Fibroblast of skin of left biceps (primary cell): ENCODE measurements at places on chromosomes 6 and 20.

- DNase-seq, result no peak
These were observed 22.8 kb downstream of the SLC17A9 start for GRCh38 chr20:62975251-62975760.

DNA sequence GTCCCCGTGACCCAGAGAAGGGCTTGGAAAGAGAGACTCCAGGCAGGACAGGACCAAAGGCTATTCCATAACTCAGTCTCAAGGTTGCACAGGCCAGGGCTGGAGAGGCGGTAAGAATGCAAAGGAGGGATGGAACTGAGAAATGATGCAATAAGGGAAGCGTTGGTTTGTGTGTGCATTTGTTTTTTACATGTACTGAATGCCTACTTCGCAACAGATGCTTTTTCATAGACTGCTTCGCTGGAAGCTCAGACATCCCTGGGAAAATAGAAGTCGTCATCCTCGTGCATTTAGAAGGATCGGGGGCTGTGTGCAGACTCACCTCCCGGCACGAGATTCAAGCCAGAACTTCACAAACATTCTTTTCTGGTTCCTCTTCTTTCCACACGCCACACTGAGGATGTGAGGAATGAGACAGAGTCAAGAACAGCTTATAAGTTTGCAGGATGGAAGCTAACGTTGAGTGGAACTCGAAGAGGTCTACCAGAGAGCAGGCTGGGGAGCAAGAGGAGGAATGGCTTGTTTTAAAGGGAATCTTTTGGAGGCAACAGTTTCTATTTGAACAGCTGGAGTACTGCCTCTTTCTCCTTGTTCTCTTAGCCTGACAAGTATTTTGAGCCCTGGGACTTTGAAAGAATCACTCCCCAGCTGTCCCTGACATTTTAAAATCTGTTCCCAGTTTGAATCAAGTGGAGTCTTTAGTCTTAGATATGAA lies 19.3 kb upstream of the LY86 start:
- no peak for DNase-seq

DNA sequence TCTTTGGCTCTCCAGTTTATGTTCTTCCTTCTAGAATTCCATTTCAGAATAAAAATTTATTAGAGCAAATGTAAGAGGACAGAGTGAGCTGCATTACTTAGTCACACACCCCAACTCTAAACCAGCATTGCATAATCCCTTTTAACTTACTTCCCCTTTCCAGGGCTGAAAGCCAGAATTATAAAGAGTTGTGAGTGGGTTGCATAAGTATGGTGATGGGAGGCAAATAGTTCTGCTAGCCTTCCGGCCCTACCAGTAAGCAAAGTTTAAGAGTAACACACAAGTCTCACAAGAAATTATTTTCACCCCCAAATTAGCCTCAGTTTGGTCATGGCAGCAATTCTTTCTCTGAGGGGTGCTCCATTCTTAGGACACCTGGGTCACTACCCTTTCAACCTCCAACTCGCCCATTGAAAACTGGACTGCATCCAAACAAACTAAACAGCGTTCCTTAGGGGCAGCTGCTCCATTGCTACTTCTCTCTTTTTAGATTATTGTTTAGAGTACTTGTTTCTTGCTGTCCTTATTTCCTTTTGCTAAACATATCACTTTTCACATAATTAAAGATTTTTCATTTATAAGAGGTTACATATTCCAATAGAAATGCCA lies 1.6 kb downstream of the KIAA0408 start:
- peak; percentile 70 for DNase-seq

DNA sequence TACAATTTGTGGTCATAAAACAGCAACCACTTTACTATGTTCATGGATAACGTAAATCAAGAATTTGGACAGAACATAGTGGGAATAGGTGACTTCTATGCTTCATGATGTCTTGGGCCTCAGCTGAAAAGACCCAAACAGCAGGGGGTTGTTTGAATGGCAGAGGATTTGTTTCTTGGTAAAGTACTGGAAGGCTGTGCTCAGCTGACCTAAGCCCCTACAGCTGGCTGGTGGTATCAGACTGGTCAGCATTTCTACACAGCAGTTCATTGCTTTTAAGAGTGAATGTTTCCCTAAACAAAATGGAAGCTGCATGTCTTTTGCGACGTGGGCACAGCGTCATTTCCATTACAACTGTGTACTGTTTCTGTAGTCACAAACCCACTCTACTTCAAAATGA lies 148.5 kb upstream of the DEFB112 start:
- no peak for DNase-seq

DNA sequence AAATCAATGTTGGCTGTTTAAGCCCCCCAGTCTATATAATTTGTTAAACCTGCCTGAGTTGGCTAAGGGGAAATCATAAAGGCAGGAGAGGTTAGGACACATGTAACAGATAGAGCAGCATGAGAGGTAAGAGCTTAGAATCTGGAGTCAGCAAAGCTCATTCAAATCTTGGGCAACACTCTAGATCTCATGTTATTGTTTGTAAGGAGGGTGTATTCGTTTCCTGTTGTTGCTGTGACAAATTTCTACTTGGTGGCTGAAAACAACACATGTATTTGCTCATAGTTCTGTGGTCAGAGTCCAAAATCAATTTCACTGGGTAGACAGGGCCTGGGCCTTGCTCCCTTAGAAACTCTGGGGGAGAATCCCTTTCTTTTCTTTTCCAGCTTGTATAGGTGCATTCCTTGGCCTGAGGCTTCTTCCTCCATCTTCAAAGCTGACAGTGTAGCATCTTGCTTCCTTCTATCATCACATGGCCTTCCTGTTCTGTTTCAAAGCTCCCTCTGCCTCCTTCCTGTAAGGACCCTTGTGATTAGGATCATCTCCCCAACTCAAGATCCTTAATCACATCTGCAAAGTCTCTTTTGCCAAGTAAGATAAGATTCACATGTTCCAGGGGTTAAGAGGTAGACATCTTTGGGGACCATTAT lies 4.4 kb downstream of the LY86 start:
- no peak for DNase-seq

- no peak for DNase-seq
These were observed 4.0 kb upstream of the FOXS1 start for GRCh38 chr20:31849306-31849930.

DNA sequence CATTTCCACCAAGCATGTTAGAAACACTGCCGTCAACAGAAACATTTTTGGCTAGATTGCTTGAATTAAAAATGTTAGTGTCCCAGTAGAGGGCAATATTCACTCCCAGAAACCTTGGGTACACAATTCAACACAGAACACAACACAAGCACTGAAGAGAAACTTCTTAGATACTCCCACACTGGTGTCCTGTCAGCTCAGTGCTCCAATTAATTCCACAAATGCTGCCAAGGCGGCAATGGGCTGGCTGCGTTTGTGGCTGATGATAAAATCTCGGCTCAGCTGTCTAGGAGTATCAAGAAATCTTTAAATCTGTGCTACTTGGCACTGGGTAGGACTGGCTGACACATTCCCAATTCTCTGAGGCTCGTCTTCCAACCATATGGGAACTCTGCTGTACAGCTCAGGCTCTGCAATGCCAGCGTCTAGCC lies 39.3 kb downstream of the BEND3 start:
- DNase-seq, result no peak

DNA sequence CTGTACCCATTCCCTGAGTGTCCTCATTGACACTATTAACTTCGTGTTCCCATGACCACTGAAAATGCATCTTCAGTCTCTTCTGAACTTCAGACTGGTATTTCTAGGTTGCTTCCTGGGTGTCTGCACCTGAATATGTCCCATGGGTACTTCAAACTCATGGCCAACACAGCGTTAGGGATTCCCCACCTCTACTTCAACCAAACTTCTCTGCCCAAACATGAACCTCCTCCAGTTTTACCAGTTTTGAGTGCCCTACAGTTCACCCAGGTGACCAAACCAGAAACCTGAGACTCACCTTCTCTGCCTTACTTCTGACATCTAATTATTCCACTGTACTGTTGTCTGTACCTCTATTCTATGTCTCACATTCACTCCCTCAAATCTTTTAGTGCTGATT lies 99.5 kb upstream of the SUPT3H start:
- no peak for DNase-seq

GRCh38 chr20:8057871-8058270 lies 38.3 kb upstream of the TMX4 start:
- no peak for DNase-seq

- DNase-seq, result peak; percentile 85
These were observed 208.8 kb downstream of the ARHGAP18 start for GRCh38 chr6:129500958-129501739.

GRCh38 chr6:106077170-106077569 lies 9.0 kb upstream of the PRDM1 start:
- DNase-seq, result no peak

DNA sequence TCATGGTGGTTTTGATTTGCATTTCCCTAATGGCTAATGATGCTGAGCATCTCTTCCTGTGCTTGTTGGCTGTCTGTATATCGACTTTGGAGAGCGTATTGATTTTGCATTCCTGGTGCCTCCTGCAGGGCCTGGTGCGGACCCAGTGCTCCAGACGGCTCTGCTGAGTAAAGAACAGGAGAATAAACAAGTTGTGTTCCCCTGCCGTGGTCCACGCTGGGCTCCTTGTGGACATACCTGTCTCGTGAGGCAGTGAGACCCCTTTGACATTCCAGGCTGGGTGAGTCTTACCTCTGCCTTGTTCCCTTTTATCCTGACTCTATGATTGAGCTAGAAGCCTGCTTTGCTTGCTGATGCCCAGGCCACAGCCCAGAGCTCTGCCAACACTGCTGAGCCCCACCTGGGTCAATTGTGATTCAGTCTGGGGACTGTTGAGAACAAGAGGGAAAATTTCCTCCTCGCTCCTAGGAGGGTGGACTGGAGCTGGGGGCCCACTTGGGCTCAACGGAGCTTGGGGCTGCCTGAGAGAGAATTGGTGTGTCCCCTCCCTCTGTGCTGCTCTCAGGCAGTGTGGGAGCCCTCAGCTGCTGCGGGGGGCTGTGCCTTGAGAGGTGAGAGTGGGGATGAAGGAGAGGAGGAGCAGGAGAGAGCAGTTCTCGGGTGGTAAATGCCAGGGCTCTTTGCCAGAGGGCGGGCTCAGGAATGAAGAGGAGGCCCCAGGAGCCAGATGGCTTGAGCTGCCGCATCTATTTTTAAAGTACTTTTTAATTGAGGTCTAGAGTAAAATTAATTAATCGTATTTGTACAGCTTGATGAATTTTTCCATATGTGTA lies 43.7 kb upstream of the PMEPA1 start:
- DNase-seq, result no peak

DNA sequence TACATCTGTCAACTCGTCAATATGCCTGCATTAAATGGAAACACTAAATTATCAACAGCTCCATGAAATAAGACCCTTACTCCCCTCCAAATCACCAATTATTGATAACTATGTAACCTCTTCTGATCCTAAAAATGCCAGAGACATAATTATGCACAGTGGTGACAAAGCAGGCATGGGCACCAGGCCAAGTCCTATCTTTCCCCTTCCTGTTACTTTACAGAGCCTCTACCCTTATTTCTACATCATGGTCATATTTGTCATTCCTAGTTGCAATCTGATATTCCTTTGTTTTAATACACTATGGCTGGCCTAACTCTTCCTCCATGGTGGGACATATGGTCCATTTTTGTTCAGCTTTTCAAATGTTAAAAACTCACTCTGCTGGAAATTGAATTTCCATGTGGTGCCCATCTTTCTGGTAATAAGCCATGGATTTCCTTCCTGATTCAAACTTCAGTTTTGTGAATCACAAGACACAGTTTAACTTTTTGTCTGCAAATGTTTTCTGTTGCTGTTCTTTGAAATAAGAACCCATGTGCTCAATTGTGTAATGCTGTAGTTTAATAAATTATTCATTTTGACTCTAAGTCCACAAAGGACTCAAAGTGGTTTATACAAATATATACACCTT lies 41.8 kb upstream of the ARFGEF2 start:
- DNase-seq, result no peak

GRCh38 chr6:166365221-166365620 lies 17.5 kb downstream of the MPC1 start:
- DNase-seq, result no peak

- DNase-seq, result no peak
These were observed 52.9 kb upstream of the SIRPG start for GRCh38 chr20:1710484-1710883.
